Activated naive CD4-positive, alpha-beta T cell treated with anti-CD3 and anti-CD28 coated beads, Interleukin-2, amount 10 ng/mL, durations not matched to agents 5 hours and 36 hours (primary cell): ENCODE measurements at places on chromosomes 4 and X. TPM values are rescaled to one million over a fixed set of nuclear protein-coding genes. Genes with fewer than 3 reads are reported as not detected.

Gene MAOB
- not detected for total RNA-seq

Gene SYNPO2
- 0.71 TPM for total RNA-seq

Gene CLCN5
- 3.1 TPM for total RNA-seq

Gene XK
- not detected for total RNA-seq

Gene CTAG2
- total RNA-seq: not detected

Gene DSPP
- not detected for total RNA-seq

Gene GPRASP3
- 2.0 TPM for total RNA-seq

Gene TMEM35A
- total RNA-seq: not detected

Gene CLTRN
- total RNA-seq: 0.34 TPM

Gene SSX2B
- total RNA-seq: not detected

Gene RBM41
- total RNA-seq: 16.8 TPM

Gene TKTL1
- total RNA-seq: 4.1 TPM

Gene FOXR2
- total RNA-seq: not detected

Gene RAB39B
- 7.6 TPM for total RNA-seq

Gene OTC
- not detected for total RNA-seq

Gene NAP1L2
- 2.5 TPM for total RNA-seq

Gene SMARCAD1
- 32.4 TPM for total RNA-seq

Gene HTRA3
- total RNA-seq: not detected

Gene SPACA5
- total RNA-seq: not detected

Gene NDUFB11
- 98.3 TPM for total RNA-seq

Gene PCDH19
- not detected for total RNA-seq

Gene LRRC66
- total RNA-seq: 0.20 TPM

Gene CEP135
- total RNA-seq: 19.3 TPM

Gene NMU
- total RNA-seq: not detected

Gene MAGEA9B
- not detected for total RNA-seq

Gene PHOX2B
- not detected for total RNA-seq

Gene GAR1
- 23.2 TPM for total RNA-seq

Gene CT45A2
- total RNA-seq: not detected

Gene SSX4
- total RNA-seq: not detected

Gene POU4F2
- not detected for total RNA-seq
